ENCODE measurements at places on chromosomes 2 and 18.

GRCh38 chr2:109692013-109692743 lies 78.0 kb downstream of the SOWAHC start:
- no peak for DNase-seq

DNA sequence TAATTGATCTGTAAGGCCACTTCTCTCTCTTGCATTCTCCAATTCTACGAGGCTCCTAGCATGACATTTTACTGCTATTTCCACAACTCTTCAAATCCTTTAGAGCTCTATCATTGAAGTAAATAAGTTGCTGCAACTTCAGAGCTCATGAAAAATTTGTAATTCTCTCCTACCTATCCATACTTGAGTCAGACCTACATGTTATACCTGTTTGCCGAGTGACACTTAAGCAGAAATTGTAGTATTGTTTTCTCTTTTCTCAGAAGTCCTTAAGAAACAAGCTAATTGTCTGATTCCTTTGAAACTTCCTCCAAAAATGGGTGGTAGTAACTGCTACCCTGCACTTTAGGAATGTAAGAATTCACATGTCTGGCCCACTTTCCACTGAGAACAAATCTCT lies 26.1 kb downstream of the GALM start:
- DNase-seq = no peak

GRCh38 chr2:121771976-121772742 lies 16.7 kb downstream of the TSN start:
- no peak for DNase-seq

- DNase-seq = no peak
These were observed 1.6 kb upstream of the SLC5A7 start for GRCh38 chr2:107984707-107985106.

DNA sequence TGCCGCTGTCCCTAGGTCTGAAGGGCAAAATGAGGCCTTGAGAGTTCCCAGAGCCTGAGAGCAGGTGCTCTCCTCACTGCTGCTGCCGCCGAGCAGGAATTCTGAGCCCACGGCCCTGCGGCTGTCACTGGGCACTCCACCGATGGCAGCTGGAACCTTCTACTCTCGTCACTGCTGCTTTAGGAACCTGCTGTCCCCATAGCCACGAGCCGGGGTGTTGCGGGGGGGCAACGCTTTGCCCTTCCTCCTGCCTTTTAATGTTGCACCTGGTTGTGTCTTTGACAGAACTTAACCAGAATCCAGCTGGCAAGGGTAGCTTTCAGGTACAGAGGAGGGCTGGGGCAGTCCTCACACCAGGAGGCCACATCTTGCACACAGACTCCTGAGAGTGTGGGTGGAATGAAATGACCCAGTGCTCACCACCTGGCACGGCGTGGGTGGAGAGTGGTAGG lies 32.3 kb downstream of the NCK2 start:
- DNase-seq = peak; percentile 53

- no peak for DNase-seq
These were observed 936.4 kb upstream of the CHAC2 start for GRCh38 chr2:52831216-52831615.

- no peak for DNase-seq
These were observed 44.8 kb downstream of the PAX8 start for GRCh38 chr2:113233593-113234550.

- DNase-seq = no peak
These were observed 564.7 kb upstream of the SLC39A10 start for GRCh38 chr2:195092341-195092740.

GRCh38 chr2:190069936-190070696 lies 7.6 kb upstream of the MSTN start:
- DNase-seq = peak; percentile 39

GRCh38 chr2:45843136-45843535 lies 191.7 kb downstream of the PRKCE start:
- peak; percentile 27 for DNase-seq

- no peak for DNase-seq
These were observed 273.5 kb downstream of the PTGR3 start for GRCh38 chr18:74935434-74935833.

GRCh38 chr2:236909193-236909504 lies 176.5 kb upstream of the COPS8 start:
- no peak for DNase-seq

- DNase-seq = peak; percentile 3
These were observed 9.4 kb downstream of the CYP26B1 start for GRCh38 chr2:72138011-72138881.

DNA sequence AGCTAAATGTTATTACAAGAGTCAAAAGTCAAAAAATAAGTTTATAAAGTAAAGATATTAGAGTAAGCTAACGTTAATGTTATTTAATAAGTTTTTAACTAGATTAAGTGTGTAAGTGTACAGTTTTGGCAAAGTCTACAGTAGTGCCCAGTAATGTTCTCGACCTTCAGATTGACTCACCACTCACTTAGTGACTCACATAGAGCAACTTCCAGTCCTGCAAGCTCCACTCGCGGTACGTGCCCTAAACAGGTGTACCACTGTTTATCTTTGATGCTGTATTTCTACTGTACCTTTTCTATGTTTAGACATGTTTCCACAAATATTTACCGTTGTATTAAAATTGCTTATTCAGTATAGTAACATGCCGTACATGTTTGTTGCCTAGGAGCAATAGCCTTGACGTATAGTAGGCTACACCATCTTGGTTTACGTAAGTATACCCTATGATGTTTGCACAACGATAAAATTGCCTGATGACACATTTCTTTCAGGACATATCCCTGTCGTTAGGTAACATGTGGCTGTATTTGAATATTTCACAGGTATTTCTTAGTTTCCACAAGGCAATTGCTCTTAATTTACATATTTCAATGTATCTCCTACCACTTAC lies 1641.9 kb upstream of the PIK3C3 start:
- DNase-seq = no peak

DNA sequence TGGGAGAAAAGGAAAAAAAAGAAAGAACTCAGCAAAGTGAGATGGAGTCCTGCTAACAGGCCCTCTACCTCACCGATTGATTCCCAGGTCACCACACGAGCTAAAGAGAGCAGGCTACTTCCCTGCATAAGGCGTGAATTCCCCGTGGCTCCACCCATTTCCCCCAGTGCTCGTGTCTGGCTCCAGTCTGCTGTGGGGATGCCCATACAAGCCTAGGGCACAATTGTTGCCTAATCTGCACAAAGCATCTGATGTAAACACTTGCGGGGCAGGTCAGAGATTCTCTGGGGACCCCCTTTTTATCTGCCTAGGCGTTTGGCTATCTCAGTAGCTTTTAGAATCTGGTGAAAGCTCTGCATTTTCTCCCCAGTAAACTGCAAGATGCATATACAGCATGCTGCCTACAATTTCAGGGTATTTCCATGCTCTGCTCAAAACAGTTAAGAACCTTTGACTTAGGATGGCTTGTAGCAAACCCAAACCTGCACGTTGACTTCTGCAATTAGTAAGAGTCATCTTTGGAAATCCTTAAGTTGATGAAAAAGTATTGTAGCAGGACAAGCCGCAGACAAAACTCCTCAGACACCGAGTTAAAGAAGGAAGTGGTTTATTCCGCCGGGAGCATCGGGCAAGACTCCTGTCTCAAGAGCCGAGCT lies 34.8 kb downstream of the MYO3B start:
- no peak for DNase-seq

DNA sequence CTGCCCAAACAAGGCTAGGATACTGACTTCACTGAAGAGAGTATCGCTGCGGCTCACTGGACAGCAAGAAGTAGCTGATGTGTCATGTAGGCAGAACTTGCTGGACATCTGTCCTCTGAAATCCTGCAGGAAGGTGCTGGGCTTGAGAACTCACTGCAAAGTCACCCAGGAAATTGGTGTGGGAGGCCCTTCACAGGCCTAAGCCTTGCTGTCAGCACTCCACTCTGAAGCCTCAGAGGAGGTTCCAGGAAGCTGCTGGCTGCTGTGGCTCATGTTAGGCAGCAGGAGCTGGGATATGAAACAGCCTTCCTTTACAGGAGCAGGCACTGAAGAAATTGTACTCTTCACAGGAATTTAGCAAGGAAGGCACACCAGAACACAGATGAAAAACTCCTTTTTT lies 88.3 kb upstream of the CCDC68 start:
- DNase-seq = no peak

- DNase-seq = no peak
These were observed 96.9 kb downstream of the TGOLN2 start for GRCh38 chr2:85230679-85231467.

DNA sequence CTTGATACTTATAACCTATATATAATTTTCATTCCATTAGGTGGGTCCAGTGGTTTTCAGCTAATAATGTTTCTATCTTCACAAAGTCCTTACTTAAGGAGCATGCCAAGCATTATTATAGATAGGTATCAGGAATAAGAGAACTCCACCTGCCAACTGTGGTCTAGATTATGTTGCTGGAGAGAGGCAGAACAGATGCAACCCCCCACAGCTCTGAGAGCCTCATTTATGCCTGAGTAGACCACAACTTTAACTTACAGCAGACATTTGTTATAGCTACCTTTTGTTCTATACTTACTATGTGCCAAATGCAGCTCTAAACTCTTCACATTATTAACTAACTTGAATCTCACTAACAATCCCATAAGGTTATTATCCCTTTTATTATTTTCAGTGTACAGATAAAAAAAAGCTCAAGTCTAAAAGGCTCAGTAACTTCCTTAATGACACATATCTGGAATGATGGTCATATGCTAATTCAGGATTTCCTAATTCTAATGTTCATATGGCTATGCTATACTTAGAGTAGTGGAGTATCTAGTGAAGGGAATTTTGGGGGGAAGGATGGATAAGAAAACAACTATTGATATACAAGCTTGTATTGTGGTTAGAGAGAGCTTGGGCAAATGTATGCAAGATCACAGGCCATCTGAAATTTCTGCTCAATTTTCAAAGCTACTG lies 119.1 kb upstream of the RND3 start:
- DNase-seq = no peak

DNA sequence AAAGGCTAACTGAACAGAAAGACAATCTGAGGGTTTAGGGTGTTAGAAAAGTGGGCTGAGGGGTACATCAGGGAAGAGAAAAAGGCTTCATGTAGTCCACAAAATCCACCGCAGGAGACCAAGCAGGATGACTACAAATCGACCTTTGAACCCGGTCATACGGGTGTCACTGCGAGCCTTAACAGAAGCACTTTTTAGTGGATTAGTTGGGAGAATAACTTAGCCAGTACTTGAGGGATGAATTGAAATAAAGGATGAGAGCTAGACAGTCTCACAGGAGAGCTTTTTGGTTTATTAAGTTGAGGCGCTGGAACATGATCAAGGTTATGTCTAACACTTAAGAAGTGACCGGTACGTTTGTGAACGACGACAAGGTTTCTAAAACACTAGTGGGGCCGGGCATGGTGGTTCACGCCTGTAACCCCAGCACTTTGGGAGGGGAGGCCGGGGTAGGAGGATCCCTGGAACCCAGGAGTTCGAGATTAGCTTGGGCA lies 217.7 kb downstream of the MCFD2 start:
- DNase-seq = no peak

- DNase-seq = no peak
These were observed 20.8 kb downstream of the DGUOK start for GRCh38 chr2:73947412-73948018.

- peak; percentile 34 for DNase-seq
These were observed 15.9 kb downstream of the ZNF638 start for GRCh38 chr2:71347517-71347916.

DNA sequence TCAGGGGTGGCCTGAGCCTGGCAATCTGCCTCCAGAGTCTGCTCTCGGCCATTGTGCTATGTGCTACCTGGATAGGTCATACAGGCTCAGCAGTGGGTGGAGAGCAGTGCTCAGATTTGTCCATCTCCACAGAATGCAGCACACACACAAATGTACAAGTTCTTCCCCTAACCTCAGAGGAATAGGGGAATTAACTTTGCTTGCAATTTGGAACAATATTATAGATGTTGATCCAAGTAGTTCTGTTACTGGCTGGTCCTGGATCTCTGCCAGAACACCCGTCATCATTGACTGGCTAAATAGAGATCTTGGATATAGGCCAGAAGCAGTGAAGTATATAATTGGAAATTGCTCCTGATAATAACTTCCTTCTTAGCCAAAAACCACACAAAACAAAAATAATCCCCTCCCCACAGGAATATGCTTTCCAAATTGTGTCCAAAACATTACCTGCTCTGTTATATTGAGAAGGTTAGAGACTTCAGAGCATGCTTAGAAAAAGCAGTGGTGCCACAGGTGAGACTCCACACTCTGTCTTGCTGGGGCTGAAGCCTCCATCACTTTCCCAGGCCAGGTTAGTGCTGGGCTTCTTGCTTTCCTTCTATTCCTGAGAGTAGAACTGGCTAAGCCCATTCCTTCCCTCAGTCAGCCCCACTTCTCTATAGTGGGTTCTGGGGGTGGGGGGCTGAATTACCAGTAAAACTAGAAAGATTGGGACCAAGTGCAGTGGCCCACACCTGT lies 38.8 kb downstream of the NCAPH start:
- DNase-seq = no peak

- no peak for DNase-seq
These were observed 58.9 kb upstream of the ZSWIM2 start for GRCh38 chr2:186907897-186908296.

- DNase-seq = no peak
These were observed 99.2 kb downstream of the DYNAP start for GRCh38 chr18:54690198-54690597.

GRCh38 chr2:228367356-228367755 lies 185.9 kb upstream of the SPHKAP start:
- no peak for DNase-seq

DNA sequence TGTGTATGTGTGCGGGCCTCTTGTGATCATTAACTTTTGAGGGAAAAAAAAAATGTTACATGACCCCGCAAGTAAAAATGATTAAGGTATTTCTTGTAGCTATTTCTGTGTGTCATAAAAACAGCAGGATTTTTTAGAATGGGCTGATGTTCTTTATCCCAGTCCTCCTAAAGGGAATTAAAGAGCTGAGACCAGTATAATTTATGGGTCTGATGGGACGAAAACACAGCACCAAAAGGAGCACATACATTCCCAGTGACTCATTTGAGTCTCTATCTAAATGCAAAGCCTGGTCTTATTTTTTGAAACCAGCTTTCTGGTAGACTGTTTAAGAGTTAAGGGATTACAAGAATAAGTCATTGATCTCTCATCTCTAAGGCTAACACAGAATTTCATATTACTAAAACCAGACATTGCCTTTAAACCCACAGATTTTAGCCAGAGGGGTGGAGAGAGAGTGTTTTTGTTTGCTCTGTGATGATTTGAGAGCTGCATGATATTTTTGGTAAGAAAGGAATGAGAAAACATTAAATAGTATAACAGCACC lies 342.3 kb upstream of the EPHA4 start:
- no peak for DNase-seq

GRCh38 chr2:137208431-137208891 lies 443.1 kb downstream of the THSD7B start:
- no peak for DNase-seq

GRCh38 chr18:1806884-1807615 lies 764.3 kb downstream of the METTL4 start:
- DNase-seq = no peak

DNA sequence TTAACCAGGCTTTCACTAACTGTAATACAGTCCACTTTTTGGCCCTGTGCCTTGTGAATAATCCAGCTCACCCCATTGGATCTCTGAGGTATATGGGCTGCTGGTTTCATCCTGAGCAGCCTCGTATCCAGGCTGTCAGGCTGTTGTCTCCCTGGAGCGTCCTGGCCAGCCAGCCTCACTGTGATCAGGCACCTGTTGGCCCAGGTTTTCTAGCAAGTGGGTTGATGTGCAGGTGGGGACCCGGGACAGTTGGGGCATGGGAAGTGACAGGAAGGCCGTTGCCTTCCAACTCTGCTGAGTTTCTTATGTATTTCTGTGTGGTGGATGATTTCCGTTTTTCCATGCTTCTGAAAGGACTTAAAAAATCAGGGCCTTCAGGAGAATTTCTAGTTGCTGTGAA lies 132.4 kb downstream of the ACOXL start:
- no peak for DNase-seq

All from activated naive CD4-positive, alpha-beta T cell treated with anti-CD3 and anti-CD28 coated beads, Interleukin-2, amount 10 ng/mL, durations not matched to agents 7 days and 5 days (primary cell).